ENCODE measurements at places on chromosomes 2 and 18. TPM values are rescaled to one million over a fixed set of nuclear protein-coding genes. Genes with fewer than 3 reads are reported as not detected.

GRCh38 chr2:145601361-145601925, 1081.5 kb upstream of the ZEB2 start:
- no peak for DNase-seq

- DNase-seq: no peak
Measured at GRCh38 chr2:134020608-134021007, 233.3 kb upstream of the MGAT5 start.

DNA sequence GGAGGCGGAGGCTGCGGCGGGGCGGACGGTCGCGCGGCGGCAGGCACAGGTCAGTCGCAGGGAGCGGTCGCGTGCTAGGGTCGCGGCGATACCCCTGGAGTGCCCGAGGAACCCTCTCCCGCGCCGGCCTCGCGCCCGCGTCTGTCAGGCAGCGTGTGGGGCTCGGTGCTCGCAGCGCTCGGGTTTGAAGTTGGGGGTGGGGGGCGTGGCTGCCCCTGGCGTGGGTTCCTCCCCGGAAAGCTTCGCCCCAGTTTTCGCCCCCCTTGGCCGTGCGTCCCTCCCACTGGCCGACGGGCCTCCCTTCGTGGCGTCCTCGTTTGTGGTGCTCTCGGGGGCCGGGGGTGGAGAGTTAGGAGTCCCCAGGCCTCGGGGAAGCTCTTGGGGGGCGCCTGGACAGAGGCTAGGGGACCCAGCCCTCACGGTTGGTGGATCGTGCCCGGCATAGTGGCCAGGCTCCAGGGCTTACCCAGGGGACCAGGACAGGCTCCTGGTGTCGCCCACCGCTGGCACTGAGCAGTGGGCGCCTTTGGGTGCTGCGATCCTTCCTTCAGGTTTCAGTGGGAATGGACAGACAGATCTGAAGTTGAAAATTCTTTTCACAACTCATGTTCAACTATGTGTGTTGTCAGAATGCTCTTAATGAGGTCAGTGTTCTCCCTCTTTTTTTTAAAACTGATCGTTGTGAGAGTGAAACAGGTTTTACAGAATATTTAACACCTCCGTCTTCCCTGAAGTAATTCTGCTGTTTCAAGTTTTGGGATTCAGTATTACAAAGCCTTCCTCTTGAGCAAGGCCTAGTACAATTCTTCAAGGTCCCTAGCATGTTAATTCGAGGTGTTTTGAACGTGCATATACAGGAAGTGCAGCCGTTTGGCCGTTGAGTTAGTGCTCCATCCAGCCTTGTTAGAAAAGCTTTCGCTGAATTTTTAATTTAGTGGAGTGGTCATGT, 604 bp downstream of the RALBP1 start:
- peak; percentile 86 for DNase-seq

The MYOM1 gene
- 2.5 TPM for total RNA-seq

GRCh38 chr2:195594919-195595694, 61.9 kb upstream of the SLC39A10 start:
- DNase-seq: no peak

The ALLC gene
- not detected for total RNA-seq

DNA sequence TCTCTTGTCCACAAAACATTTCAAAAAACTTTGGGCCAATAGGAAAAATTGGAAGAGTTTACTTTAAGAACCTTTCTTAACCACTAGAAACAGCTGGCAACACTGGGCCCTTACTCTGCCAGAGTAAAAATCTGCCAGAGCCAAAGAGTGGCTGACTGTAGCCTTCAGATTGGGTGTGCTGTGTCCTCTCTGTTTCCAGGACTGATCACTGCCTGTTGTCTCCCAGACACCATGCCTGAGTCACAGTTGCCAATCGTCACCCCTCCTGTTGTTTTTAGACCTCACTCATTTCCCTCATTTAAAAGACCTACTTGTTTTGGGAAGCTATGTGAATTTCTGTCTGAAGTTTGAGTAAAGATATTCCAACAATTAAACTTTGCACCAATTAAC, 159.1 kb downstream of the PPP1R1C start:
- no peak for DNase-seq

GRCh38 chr2:110105608-110106467, 9.8 kb downstream of the MALL start:
- DNase-seq: no peak

The EVX2 gene
- not detected for total RNA-seq

DNA sequence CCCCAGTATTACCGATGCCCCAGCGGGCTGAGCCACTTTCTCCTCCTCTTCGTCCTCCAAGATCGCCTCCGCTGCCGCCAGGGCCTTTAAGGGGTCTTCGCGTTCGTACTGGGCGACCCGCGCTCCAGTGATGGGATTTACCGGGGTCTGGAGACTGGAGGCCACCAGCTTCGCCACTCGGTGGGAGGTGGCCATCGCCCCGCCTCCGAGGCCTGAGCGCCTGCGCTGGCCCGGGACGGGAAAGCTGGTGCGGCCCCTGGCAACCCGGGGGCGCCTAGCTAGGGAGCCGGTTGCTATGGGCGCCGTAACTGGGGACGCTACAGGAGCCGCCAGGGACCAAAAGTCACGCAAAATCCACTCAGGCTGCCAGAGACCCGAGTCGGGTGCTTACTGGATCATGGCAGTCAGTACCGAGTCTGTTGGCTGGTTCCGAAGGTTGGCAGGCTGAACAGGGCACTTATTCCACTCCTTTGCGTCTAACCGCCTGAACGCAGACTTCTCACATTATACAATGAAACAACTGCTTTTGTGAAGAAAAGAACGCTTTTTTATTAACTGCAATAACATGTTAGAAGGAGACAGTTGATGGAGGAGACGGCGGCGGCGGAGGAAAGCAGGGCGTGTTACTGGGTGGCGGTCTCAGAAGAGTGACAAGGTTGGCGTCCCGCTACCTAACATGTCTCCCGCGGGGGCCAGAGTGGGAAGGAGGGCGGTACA, at the start of gene FAM161A:
FAM161A (minus strand) TSS at position 214 of the 717 bp plus-strand sequence; CDS start at position 195, 19 bp downstream.
- peak; percentile 94 for DNase-seq

GRCh38 chr2:40282428-40282827, 169.5 kb downstream of the SLC8A1 start:
- no peak for DNase-seq

DNA sequence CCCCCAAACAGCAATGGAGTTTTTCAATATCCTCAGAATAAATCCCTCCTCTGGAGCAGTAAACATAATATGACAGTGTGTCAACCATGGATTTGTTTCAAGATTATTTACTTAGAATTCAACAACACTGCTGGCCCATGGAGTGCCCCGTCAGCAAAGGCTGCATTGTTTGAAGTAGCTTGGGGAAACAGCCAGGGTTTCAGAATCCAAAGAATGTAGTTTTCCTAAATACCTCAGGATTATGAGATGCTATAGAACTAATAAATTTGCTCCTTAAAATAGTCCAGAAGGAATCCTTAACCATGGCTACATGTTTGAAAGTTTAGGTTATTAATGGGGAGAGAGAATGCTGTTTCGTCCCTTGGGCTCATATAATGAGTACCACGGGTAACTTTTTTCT, 13.1 kb upstream of the CETN1 start:
- no peak for DNase-seq

DNA sequence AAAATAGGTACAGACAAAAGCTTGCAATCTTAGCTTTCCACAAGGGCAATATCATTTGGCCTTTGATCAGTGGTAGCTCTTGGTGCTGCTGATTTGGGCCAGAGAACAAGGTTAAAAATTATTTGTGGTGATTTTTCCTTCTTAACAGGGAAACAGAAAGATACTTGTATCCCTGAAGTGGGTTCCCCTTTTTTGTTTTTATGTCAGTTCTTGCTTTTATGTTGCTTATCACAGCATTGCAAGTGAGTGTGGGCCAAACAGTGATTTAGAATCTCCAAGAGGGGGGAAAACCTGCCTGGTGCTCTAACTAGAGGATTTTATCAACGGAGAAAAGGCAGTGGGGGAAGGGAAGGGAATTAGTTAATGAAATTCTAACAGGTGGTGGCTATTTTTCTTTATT, 197.6 kb upstream of the SP5 start:
- no peak for DNase-seq

- DNase-seq: no peak
Measured at GRCh38 chr2:236353594-236353942, 89.4 kb upstream of the ASB18 start.

GRCh38 chr2:175737722-175738361, 264.2 kb downstream of the LNPK start:
- no peak for DNase-seq

The RESP18 gene
- not detected for total RNA-seq

The ALK gene
- total RNA-seq: not detected

- DNase-seq: no peak
Measured at GRCh38 chr18:74450626-74451025, 6.5 kb downstream of the DIPK1C start.

The COPS7B gene
- 34.8 TPM for total RNA-seq

GRCh38 chr2:228167290-228167689, 14.2 kb downstream of the SPHKAP start:
- DNase-seq: no peak

GRCh38 chr2:26780203-26780760, 5.6 kb upstream of the CENPA start:
- DNase-seq: no peak

DNA sequence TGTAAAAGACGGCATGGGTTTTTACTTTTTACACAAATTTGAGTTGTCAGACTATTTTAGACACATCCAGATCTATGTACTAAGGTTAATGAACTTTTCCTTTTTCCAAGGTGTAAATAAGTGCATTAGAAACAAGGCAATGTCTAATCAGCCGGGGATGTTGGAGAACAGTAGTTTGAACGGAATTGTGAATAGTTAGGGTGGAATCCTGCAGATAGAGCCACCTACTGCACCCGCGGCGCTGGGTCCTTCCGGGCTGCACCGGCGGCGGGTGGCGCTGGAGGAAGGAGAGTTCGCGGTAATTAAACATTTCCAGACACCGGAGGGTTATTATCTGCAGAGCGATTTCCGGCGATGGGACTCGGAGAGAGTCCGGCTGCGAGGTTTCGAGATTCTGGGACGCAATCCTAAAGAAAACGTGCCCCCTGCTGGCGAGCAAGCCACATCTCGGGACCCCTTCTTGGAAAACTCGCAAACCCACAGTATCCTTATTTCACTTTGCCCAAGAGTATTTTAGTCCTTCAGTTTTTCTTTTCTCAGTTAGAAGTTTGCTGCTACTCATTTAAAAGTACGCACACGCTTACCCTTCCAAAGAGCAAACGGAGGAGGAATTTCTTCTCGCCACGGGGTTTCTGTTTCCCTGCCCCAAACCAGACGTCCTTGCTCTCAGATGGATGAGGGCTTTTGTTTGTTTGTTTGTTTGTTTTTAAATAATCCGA, 4.5 kb upstream of the OSR1 start:
- peak; percentile 83 for DNase-seq

GRCh38 chr18:59620381-59620780, 76.8 kb downstream of the CCBE1 start:
- no peak for DNase-seq

The HOXD11 gene
- not detected for total RNA-seq

- no peak for DNase-seq
Measured at GRCh38 chr2:160057356-160057755, 5.1 kb downstream of the PLA2R1 start.

- no peak for DNase-seq
Measured at GRCh38 chr2:28523902-28524301, 28.0 kb downstream of the PLB1 start.

The LRRC30 gene
- not detected for total RNA-seq

- no peak for DNase-seq
Measured at GRCh38 chr2:196256585-196256984, 85.2 kb upstream of the STK17B start.

DNA sequence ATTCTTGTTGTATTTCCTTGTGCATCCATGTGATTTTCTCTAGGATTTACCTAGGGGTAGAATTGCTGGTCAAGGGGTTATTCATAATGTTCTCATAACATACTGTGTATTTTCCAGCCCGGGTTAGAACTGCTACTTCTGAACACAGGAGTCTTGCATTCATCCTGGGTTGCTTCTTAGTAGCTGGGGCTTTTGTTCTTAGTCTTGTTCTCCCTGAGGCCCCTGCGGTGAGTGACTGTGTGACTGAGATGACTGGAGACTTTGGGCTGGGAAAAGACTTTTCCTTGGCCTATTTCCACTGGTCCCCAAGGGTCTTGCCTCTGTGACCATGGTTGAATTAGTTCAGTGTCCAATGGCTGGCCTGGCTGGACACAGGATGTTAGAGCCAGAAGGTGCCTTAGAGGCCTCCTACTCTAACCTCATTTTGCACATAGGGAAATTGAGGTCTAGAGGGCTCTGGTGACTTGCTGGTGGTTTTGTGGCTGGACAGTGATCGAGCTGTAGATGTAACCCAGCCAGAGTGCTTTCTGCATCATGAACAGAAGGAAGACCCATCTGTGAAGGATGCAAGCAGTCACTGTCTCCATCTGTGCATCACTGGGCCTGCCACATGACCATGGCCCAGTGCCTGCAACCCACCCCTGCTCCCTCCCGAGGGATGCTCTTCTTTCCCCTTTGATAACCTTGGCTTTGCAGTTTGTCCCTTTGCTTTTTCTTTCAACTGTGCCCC, 233.3 kb downstream of the FHOD3 start:
- DNase-seq: no peak

DNA sequence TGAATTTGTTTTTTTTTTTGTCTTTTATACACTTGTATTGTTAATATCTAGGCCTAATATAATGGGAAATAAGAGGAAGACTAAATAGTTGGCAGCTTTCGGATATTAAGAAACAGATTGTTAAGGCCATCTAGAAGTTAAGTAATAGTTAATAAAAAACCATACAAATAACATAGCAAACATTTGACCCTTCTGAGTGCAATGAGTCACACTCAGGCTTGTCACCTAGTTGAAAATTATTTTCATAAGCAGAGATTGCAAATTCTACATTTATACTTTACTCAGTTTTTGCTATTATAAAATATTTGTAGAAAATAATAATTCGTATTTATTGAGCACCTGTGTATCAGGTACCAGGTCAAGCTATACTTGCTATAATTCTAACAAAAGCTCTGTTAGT, 2.4 kb downstream of the NUP35 start:
- no peak for DNase-seq

- no peak for DNase-seq
Measured at GRCh38 chr18:10838553-10838952, 310.8 kb downstream of the PIEZO2 start.

DNA sequence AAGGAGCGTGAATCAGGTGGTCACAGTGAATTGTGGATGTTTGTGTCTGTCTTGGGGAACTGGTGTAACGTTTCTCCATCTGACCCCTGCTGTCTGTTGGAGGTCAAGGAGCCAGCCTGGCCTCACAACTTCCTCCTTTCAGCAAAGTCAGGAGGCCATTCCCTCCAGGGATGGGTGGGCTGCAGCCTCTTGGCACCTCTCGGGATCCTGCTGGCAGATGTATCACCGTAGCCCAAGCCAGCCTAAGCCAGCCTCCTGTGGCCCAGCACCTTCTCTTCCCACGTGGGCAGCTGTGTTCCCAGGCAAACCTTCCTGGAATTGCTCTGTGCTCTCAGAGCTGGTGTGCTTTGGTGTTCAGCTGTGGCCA, 30.5 kb downstream of the HPCAL1 start:
- no peak for DNase-seq

The CEP76 gene
- total RNA-seq: 5.6 TPM

Data from upper lobe of right lung (tissue), 1 donor.